Liver (tissue), 10 donors: ENCODE measurements at places on chromosomes 1 and 21. TPM values are rescaled to one million over a fixed set of nuclear protein-coding genes. Genes with fewer than 3 reads are reported as not detected.

- no peak for DNase-seq
Measured at GRCh38 chr21:37516998-37517397, 150.4 kb downstream of the DYRK1A start.

Gene KCNE2
- not detected for total RNA-seq

Gene KIAA1614
- total RNA-seq = 1.1 TPM

- peak; percentile 46 for DNase-seq
Measured at GRCh38 chr1:18922319-18922726, 20.0 kb upstream of the ALDH4A1 start.

DNA sequence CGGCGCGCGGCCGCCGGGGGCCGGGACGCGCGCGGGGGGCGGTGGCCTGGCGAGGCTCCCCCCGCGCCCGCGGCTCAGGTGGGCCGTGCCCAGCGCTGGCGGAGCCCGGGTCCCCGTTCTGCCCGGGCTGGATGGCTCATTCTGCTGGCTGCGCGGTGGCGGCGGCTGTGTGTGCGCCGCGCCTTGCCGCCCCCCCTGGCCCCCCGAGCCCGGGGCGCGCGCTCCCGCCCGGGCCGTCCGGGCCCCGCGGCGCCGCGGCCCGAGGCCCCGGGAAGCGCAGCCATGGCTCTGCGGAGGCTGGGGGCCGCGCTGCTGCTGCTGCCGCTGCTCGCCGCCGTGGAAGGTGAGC lies at the start of gene EPHB2:
Gene EPHB2 (plus strand): TSS at position 139 of the 349 bp plus-strand sequence. CDS start 144 bp downstream, at position 283.
- no peak for DNase-seq

GRCh38 chr1:229017091-229017490 lies 253.8 kb upstream of the RAB4A start:
- no peak for DNase-seq

DNA sequence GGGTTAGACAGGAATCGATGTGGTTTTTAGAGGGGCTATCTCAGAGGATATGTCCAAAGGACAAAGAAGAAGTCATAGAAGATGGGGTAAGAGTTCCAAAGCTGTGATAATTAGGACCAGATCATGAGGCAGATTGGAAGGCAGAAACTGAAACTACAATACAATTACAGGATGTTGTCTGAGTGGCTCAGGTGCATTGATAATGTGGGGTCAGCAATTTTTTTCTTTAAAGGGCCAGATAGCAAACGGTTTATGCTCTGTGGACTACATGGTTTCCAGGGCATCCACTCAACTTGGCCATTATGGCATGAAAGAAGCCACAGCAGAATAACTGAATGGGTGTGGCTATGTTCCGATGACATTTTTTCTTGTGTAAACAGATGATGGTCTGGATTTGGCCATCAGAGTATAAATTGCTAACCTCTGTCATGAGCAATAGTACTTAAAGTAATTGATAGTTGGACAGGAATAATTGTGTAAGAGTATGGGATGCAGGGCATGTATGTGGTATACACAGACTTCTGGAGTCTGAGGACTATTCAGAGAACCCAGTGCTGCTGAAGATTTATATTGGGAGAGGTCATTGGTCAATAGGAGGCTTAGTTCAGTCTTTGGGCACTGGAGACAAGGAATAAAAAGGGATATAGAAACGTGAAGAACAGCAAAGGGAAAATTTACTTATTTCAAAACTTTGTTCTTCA lies 198.4 kb upstream of the ADGRL4 start:
- no peak for DNase-seq

GRCh38 chr1:68796888-68797287 lies 300.0 kb upstream of the DEPDC1 start:
- DNase-seq = no peak

Gene PAX7
- not detected for total RNA-seq

Gene CA6
- total RNA-seq = not detected

Gene S100A7
- total RNA-seq = not detected

DNA sequence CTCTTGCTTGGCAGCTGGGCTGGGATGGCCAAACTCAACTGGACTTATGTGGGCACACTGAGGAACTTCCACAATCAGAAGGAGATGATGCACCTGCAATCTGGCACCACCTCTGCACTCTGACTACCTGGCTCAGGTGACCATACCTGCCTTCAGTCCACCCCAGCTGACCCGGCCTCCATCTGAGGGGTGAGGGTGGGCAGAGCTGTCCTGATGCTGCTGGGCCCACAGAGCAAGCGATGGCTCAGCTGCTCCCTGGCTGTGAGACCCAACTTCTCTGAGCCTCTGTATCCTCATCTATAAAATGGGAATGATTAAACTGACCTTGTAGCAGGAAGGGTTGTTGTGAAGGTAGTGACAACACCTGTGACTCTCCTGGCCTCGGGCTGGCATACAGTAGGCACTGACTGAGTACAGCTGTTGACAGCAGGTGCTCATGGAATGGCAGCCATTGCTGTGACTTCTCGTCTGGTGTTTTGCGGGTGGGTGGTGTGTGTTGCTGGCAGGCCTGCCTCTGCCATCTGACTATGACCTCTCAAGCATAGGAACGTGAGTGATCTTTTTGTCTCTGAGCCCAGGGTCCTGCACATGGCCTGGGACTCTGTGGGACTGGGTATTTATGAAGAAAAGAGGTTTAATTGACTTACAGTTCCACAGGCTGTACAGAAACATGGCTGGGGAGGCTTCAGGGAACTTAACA lies 438.5 kb downstream of the PTPRU start:
- DNase-seq = peak; percentile 8

Gene CHIA
- not detected for total RNA-seq

DNA sequence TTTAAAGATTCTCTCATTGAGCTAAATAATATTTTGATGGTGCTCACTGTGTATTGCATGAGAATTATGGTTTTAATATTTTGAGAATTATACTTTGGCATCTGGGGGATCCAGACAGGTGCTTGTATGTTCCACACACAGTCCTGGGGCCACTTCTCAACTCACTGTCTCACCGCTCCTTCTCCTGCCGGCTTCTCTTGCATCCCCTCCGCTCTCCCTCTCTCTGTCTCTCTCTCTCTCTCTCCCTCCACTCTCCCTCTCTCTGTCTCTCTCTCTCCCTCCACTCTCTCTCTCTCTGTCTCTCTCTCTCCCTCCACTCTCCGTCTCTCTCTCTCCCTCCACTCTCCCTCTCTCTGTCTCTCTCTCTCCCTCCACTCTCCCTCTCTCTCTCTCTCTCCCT lies 32.2 kb upstream of the ZC3H12A start:
- no peak for DNase-seq

DNA sequence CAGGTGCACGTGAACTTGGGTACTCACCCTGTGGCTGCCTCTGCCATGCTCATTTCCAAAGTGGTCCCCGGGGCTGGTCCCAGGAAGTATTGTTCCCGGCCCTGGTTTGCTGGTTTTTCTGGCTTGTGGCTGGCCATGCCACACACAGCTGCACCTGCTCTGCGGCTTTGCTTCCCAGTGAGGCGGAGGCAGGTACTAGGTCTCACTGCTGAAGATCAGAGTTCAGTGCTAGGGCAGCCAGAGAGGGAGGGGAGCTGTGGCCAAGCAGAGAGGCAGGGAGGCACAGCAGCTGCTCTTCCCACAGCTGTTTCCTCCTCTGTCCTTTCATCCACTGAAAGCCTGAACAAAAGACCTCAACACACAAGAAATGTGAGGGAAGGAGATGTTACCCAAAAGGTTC lies 30.5 kb downstream of the ENO1 start:
- no peak for DNase-seq

- DNase-seq = no peak
Measured at GRCh38 chr21:26965907-26966581, 844 bp downstream of the ADAMTS5 start.

- DNase-seq = peak; percentile 96
Measured at GRCh38 chr1:180154325-180155181, at the start of gene QSOX1. TSS of gene QSOX1 (plus strand) at chr1:180154869. CDS start at chr1:180154908, 39 bp downstream.

Gene ATP8B2
- 6.1 TPM for total RNA-seq
